NCI-H1105 (cell line): ENCODE measurements at places on chromosomes 3 and 15.
A peak's percentile ranks its signal among the peaks of the same experiment; 100 is the strongest.

GRCh38 chr15:89785774-89786140, 9.6 kb downstream of the MESP2 start:
- no peak for DNase-seq

DNA sequence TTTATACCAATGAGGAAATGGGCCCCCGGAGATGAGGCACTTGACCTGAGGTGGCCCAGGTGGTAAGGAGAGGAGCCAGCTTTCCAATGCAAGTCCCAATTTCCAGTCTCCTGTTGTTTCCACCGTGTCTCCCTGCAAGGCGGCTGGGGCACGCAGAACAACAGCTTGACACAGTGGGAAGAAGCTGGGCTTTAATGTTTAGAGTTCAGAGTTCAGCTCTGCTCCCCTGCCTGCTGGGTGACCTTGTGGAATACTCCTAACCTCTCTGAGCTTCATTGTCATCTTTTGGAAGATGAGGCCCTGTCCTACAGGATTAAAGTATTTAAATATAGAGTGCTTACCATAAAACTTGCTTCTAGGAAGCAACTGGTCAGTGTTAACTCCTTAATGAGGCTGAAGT, 80.3 kb downstream of the SMAD3 start:
- no peak for DNase-seq

- peak; percentile 12 for DNase-seq
Measured at GRCh38 chr3:183698756-183699155, 1.2 kb downstream of the YEATS2 start.

DNA sequence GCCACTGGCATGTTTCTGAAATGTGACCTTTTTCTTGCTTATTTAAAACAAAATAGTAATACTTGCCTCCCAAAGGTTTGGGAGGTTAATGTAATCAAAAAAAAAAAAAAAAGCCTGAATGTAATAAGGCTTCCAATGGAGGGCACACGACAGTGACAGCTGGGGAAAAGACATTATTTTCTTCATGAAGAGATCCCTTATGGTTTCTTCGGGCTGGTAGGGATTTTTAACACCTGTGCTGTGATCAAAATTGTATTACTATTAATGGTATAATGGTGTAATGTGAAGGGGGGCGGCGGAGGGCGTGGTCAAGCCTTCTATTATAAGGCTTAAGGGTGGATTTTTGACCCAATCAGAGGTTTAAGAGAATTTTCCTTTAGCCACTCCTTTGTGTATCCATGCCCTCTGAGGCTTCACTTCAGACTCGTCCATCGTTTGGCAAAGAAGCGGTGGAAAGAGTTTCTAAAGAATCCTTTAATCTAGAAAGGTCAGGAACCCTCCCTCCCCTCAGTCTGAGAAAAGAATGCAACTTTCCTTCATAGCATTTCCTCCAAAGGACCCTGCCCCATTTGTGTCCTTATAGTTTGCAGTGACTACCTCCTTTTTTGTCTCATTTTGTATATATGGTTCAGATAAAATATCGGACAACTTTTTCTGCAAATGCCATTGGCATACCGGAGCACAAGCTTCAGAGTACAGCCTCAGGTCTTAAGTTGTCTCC, 89.5 kb upstream of the CHD2 start:
- peak; percentile 45 for DNase-seq

DNA sequence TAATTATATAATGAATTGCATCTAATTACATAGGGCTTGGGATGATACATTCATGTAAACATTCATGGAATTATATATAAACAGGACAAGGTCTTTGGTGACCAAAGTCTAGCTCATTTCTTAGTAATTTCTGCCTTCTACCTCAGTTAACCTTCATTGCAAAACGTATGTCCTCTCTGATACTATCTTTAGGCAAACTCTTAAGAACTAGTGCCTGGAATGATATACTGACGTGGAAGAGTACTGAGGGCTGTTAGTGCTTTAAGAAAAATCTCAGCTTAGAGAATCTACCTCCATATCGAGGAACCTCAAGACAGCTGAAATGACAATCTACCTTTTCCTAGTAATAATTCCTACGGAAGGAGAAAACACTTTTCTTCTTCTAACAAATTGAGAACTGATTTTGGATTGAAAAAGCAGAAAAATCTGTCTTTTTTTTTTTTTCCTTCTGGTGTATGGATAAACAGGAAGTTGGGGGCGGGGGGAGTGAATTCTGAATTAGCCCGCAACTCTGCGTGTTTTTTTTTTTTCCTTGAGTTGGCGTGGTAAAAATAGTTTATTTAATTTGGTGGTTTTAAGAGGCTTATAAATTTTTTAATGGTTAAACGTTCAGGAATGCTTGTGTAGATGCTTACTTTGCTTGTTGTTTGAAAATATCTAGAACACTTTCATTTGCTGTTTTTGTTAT, 43.2 kb downstream of the RARB start:
- DNase-seq: no peak

GRCh38 chr15:43232289-43232874, 11.6 kb upstream of the EPB42 start:
- DNase-seq: no peak

- no peak for DNase-seq
Measured at GRCh38 chr3:39671116-39671515, 138.3 kb upstream of the MYRIP start.

- DNase-seq: no peak
Measured at GRCh38 chr15:100932676-100933348, 13.7 kb downstream of the LRRK1 start.

DNA sequence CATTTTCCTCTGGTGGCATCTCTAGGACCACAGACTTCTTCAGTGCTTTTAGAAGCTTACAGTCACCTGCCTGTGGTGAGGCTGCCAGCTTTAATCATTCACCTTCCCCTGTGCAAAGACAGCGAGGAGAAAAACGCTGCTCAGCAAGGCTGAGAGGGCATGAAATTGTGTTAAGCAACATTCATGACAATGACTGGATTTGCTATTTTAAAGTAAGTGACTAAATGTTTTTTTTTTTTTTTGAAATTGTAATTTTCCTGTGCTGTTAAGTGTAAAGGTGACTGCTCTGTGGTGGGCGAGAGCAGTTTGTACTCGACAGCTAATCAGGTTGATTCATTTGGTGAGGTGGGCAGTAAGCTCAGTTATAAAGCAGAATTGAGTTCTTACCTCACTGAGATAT, 240.4 kb downstream of the NSUN3 start:
- DNase-seq: no peak

- no peak for DNase-seq
Measured at GRCh38 chr3:143147707-143148106, 28.1 kb downstream of the CHST2 start.

DNA sequence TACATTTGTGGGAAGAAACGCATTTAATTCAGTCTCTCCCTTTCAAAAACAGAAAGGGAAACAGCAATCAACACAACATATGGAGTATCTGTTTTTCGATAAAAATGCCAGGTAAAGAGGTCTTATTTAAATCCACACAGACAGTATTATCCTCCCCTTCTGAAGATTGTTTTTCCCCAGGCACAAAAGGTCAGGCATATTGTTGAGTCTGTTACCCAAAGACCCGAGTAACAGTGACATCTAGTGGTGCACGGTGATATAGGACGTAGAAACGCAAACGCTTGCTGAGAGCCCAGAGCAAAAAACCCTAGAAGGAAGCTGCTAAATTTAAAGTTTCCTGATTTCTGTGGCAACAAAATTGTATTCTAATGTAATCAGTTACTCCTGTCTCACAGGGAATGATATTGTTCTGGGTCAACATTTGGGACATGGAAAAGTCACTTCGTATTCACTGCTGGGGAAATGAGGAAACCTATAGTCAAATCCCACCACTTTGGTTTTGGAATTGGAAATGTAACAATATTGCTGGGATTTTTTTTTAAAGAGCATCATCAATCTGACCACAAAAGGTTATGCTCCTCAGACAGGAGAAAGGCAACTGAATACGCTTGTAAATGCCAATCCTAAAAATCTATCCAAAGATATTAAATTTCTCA, 312.7 kb upstream of the CCDC54 start:
- DNase-seq: peak; percentile 73

GRCh38 chr15:70789213-70789612, 25.9 kb upstream of the UACA start:
- DNase-seq: no peak

DNA sequence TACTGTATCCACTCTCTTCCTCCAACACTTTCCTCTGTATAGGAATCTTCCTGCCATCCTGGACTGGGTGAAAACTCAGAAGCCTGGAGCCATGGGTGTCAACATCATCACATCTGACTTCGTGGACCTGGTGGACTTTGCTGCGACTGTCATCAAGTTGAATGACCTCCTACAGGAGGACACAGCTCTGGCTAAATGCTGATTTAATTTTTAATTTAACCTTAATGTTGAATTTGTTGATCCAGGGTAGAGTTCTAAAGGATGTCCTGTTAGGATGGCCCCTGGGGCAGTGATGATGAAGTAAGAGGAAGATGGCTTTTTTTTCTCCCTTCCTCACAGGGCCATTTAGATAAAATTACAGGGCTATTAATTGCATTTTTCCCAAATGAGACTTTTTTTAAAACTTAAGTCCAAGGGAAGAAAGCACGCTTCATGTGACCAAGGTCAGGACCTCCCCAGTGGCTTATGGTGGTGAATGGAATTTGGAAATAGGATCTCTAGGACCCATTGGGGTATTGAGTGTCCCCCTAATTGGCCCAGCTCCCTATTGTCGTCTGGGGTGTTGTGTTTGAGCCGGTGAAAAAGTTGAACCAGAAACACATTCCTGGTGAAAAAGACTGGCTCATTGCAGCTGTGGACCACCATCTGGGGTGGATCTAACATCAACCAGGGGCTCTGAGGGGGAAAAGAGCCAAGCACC, 125.7 kb upstream of the ZBED2 start:
- DNase-seq: no peak

GRCh38 chr15:66630801-66631351, 65.1 kb upstream of the LCTL start:
- DNase-seq: no peak

- DNase-seq: no peak
Measured at GRCh38 chr3:56347219-56347871, 120.9 kb downstream of the ERC2 start.

- DNase-seq: no peak
Measured at GRCh38 chr3:55570271-55570711, 83.2 kb upstream of the WNT5A start.

- no peak for DNase-seq
Measured at GRCh38 chr3:14524311-14524711, 15.8 kb downstream of the GRIP2 start.

- DNase-seq: no peak
Measured at GRCh38 chr3:159950156-159950898, 38.3 kb upstream of the IL12A start.

GRCh38 chr15:45572617-45573016, 14.6 kb upstream of the BLOC1S6 start:
- no peak for DNase-seq

DNA sequence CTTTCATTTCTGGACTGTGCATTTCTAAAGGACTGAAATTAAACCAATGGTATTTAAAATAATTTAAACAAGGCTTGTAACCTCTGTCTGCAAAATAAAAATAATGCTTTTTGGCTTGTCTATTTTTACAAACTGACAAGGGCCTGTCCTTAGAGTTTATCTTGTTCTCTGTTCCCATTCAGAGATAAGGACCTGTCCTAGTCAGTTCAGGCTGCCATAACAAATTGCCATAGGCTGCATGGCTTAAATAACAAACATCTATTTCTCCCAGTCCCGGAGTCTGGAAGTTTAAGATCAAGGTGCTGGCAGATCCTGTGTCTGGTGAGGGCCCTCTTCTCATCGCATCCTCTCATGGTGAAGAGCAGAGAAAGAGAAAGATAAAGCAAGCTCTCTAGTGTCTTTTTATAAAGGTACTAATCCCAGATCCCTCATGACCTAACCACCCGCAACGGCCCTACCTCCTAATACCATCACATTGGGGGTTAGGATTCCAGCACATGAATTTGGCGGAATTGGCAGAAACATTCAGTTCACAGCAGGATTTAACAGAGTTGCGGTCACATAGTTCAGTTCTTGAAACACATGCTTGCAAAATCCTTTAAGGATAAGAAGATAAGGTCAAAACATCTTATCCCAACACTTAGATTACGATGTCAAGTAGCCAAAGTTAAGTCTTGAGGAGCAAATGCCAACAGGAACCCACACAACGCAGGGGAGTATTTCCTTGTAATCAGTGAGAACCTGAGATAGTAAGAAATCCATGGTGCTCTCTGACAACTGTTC, 17.8 kb downstream of the KBTBD8 start:
- DNase-seq: no peak

DNA sequence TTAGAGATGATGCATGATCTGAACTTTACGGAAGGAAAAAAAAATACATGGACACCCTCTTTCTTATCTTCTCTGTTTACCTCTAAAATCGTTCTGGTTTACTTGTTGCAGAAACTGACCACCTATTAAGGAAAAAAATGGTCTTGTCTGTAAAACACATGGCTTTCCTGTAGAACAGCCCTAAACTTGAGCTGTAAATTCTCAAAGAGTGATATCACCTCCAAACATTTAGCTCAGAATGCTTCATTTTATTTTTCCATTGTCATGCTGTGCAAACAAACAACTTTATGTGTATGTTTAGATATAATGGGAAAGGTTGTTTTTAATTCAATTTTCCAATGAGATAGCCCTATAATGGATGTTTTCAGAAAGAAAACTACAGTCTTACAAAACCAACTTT, 237.4 kb upstream of the NR2F2 start:
- no peak for DNase-seq

DNA sequence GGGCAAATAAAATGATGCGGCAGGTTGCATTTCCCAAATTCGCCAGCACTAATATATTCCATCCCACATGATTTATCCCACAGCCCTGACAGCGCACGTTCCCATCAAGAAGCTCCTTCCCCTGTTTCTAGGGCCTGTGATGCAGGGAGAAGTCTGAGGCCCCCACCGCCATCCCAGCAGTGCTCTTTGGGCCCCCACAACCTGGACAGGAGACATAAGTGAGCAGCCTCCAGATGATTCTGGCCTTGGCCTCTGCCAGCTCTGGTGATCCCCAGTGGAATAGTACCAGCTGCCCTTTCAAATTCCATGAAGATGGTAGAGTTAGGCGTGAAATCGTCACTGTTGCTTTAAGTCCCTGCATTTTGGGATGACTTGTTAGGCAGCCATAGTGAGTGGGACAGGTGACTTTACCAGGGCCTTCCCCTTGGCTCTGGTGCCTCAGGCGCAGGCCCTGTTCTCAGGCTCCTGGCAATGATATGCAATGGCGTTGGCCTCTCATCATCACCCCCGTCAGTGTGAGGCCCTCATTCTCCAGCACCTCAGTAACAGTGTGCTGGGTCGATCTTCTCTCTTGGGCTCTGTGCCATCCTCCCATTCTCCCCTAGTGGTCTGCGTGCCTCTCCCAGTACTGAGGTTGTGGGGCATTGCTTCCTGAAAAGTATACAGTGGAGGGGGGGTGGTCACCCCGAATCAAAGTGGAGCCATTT, 263.7 kb downstream of the OCA2 start:
- DNase-seq: no peak

- no peak for DNase-seq
Measured at GRCh38 chr15:51200792-51201191, 106.1 kb upstream of the TNFAIP8L3 start.

DNA sequence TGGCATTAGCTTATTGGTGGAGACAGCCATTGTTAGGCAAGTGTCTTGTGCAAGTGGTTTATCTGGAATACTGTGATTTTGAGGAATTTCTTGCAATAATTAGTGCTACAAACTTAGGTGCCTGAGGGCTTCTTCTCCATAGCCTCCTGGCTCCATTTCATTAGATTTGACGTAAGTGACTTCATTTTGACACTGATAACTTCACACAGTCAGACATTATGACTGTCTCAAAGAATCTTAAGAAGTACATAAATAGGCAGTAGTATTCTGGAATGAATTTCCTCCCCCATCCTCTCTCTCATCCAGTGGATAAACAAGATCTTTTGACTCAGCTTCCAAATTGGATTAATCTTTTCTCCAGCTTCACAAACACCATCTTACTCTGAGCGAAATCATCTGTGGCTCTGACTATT, 19.0 kb downstream of the ARL14 start:
- DNase-seq: no peak
